ELR (cell line): ENCODE measurements at places on chromosomes 6 and 20.
A peak's percentile ranks its signal among the peaks of the same experiment; 100 is the strongest.

DNA sequence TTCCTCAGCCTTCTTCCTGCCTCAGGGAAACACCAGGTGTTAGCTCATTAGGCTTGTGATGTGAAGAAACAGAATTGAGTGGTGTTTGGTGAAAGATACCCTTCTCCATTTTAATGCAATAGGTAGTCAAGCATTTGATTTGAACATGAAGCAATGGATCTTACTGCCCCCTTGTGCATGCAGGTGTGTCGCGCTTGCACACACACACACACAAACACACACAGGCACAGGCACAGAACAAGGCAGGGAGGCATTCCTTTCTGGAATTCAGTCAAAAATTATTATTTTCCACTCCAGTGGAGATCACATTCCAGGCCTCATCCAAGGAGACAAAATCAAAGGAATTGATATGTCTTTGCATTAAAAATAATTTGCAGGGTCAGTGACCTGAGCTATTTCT is 667.0 kb upstream of the MARCKS start:
- DNase-seq, result peak; percentile 13

- DNase-seq, result no peak
These were observed 37.5 kb downstream of the DLL1 start for GRCh38 chr6:170253226-170253909.

GRCh38 chr6:143953922-143954321 is 54.1 kb downstream of the PLAGL1 start:
- DNase-seq, result no peak

GRCh38 chr20:40865095-40865494 is 163.5 kb upstream of the TOP1 start:
- DNase-seq, result no peak

GRCh38 chr20:57711311-57711712 is 1.5 kb upstream of the PMEPA1 start:
- no peak for DNase-seq

GRCh38 chr6:133899556-133899955 is 10.6 kb downstream of the TCF21 start:
- no peak for DNase-seq

DNA sequence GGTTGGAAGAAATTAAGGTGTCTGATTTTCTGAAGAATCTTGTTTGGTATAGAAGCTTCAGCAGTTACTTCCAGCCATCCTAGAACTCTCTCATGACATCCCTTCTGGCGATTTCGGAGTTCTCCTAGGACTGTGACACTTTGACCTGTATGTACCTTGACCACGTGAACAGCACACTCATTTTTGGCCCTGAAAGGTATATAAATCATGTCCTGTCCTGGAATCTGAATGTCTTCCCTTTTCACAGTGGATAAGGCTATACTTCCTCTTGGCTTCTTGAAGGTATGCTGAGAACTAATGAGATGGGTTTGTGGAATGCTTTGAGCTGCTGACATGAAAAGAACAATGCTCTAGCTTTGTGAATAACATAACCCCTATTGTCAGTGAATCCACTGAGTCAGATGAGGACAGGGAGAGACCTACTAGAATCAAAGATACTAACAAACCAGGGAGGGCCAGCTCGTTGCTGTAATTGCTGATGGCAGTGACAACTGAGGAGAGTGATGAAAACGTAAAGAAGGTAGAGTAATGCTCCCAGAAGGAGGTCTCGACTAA is 6.0 kb upstream of the ZDHHC14 start:
- DNase-seq, result no peak
